Femur (tissue), 1 donor: ENCODE measurements at places on chromosomes 12 and 14.

- no peak for DNase-seq
These were observed 4.3 kb upstream of the IL26 start for GRCh38 chr12:68229956-68230355.

DNA sequence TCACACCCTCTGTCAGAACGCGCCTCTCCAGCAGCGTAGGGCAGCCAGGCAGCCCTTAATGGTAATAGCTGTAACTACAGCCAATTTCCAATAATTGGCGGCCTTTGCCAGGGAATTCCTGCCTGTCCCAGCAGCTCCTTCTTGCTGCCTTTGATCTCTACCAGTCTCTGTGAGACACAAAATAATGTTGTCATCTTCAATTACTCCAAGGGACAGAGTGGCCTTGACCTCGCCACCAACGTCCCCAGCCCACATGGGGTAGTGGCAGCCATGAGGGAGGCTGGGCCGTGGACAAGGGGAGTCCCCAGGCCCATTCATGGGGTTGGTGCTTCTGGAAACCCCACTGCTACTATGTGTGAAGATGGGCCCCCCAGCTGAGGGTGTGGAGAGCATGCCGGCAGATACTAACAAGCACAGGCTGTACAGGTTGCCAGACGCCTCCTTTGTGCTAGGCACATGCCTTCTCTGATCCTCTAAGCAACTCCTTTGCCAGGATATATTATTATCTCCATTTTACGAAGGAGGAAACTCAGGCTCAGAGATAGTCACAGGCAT lies 17.4 kb upstream of the CLMN start:
- DNase-seq = no peak

- DNase-seq = no peak
These were observed 333.5 kb downstream of the NAV3 start for GRCh38 chr12:78164154-78164553.

GRCh38 chr14:101118746-101119591 lies 215.4 kb upstream of the RTL1 start:
- peak; percentile 43 for DNase-seq

- DNase-seq = no peak
These were observed 83.7 kb downstream of the DPF3 start for GRCh38 chr14:72810201-72810600.

DNA sequence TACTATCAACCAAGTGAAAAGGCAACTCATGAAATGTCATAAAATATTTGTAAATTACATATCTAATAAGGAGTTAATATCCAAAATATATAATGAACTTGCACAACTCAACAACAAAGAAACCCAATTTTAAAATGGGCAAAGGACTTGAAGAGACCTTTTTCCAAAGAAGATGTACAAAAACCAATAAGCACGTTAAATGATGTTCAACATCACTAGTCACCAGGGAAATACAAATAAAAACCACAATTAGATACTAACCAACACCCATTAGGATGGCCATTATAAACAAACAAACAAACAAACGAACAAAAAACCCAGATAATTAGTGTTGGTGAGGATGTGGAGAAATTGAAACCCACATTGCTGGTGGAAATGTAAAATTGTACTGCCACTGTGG lies 92.3 kb upstream of the ARID2 start:
- DNase-seq = no peak

GRCh38 chr14:64945431-64946178 lies 3.1 kb upstream of the GPX2 start:
- no peak for DNase-seq

- DNase-seq = peak; percentile 40
These were observed 6.5 kb downstream of the KRT85 start for GRCh38 chr12:52360663-52361271.

- no peak for DNase-seq
These were observed 20.2 kb upstream of the PPP1R13B start for GRCh38 chr14:103867523-103867953.

GRCh38 chr12:76069339-76069738 lies 15.1 kb downstream of the NAP1L1 start:
- DNase-seq = no peak

DNA sequence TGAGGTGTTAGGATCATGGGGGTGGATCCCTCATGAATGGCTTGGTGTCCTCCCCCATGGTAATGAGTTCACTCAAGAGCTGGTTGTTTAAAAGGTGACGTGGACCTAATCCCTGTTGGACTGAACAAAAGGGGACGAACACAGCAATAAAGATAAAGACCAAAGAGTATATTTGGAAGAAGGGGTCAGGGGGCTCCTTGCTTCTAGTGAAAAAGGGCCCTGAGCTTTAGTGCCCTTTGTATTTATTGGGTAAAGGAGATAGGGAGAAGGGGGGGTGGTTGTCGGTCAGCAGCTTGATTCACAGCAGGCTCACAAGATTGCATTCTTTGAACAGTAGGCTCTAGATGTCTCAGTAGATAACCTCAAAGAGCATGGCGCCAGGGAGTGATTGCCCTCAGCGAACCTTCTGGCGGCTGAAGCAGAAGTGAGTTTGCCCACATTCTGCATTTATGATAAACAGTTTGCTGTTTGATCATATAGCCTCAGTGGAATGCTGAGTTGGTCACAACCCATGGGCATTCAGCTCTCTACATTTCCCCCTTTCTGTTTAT lies 25.9 kb upstream of the MAPKAPK5 start:
- DNase-seq = no peak

- DNase-seq = no peak
These were observed 9.3 kb downstream of the PAPLN start for GRCh38 chr14:73246387-73247150.

DNA sequence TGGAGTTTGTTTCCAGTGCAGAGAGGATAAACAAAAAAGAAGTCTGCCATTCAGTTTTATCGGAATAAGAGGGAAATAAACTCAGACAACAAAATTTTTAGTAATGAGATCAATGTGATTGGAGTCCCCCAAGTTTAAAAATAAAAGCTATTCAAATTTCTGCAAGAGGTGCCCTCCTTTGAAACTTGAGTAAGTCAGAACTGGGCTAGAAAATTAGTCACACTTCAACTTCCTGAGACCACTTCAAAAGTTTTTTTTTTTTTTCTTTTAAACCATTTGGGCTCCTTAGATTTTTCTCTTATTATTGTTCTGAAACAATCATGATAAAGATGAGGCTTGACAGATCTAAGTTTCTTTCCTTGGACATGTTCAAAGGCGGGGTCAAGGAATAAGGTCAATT lies 3.2 kb downstream of the DACT1 start:
- no peak for DNase-seq

DNA sequence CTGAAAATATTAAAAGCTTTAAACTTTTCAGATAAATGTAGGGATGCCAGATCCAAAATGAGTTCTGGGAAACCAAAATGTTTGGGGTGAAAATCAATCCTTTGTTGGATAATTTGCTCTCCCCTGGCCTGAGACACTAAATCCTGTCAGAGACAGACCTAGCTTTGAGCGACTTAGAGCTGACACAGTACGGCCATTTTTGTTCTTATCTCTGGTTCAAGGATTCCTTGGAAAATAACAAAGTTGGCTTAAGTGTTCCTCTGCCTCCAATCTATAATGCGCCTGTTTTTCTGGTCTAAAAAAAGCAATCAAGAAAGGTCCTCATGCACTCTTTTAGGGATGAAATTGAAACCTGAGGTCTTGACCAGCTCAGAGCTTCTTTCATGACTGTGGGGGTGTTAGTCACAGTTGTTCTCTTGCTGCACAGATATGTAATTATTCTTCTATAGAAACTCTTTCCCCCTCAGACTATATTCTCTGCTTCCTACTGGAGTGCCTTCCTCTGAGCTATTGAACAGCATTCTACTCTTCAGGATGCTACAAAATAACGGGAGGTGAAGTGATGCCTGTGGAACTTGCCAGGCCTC lies 52.3 kb upstream of the EGLN3 start:
- no peak for DNase-seq

DNA sequence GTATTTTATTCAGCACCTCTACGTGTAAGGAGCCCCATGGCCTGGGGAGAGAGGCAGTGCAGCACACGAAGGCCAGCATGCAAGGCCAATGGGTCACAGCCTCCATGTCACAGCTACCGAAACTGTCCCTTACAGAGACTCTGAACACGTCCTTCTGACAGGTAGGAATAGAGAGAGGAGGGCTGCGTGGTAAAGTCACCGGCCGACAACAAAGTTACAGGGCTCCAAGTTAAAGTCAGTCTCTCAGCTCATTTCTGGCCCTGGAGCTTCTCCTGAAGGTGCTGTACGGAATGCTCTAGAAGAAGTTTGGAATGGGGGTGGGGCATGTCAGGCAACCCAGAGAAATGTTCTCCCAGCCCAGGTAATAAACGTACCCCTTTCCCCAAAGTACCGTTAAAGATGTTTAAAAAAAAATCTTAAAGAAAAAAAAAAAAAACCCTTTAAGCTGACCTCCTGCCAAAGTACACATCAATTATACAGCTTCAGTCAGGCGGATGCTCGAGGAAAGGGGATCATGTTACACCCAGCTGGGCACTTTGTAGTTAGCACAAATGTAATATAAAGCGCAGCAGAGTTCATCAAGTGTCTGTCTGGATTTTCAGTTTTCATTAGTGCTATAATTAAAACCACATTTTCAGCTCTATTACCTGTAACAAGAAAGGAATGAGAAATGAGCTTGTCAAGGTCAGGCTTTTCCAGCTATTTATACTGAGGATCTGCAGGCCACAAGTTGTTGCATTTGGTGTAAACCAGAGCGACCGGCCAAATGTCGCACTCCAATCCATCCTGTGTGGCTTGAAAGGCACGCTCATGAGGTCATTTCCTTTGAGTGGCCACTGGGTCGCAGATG lies 53.3 kb upstream of the CDKN3 start:
- no peak for DNase-seq

- no peak for DNase-seq
These were observed 134.2 kb downstream of the NTF3 start for GRCh38 chr12:5565933-5566599.

- no peak for DNase-seq
These were observed 83.1 kb upstream of the TSPAN8 start for GRCh38 chr12:71240946-71241345.

- no peak for DNase-seq
These were observed 20.1 kb upstream of the RIN3 start for GRCh38 chr14:92493492-92493891.

DNA sequence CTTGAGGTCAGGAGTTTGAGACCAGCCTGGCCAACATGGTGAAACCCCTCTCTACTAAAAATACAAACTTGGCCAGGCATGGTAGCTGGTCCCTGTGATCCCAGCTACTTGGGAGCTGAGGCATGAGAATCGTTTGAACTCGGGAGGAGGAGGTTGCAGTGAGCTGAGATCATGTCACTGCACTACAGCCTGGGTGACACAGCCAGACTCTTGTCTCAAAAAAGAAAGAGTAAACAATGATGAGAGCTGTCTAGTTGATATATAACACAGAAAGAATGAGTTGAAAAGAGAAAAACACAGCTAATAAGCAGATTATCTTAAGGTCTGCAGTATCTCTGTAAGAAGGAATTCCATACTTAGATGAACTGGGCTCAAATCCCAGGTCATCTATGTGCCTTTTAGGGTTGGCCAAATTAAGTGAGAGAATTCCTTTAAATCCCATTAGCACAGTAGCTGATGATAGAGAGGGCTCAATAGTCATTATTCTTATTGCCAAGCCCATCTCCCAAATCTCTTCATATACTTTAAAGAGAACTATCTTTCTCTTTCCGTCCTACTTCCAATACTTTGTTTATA lies 31.1 kb upstream of the STRAP start:
- DNase-seq = no peak

DNA sequence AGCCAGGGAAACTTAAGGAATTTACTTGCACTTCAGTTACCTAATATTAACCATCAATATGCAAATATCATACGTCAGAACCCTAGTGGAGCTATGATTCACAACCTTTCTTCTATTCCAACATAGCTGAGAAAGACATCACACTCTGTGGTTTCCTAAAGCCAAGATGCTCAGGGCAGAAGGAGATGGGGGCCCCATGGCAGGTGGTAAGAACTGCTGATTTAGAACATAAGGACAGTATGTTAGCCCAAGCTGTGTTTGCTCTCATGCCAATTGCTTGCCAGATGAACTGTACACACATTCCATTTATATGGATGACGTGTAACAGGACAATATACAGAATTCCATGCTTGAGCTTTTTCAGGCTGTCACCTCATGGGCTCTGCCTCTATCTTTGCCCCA lies 34.6 kb downstream of the HECTD4 start:
- DNase-seq = peak; percentile 24

DNA sequence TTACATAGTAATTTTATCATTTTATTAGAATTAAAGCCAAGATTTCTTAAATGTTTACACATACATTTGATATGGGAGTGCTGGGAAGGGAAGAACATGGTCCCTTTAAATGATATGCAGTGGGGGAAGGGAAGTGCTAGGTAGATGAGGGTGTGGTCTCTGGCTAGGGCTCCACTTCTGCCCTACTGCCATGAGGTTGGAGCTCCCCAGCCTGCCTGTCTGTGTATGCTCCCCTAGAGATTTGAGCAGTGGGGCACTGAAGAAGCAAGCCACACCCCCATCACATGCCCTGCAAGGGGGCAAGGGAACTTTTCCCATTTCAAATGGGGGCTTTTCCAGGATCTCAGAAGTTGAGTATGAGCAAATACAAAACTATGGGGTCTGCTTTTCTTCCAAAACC lies 25.5 kb downstream of the CLECL1 start:
- DNase-seq = no peak

- no peak for DNase-seq
These were observed 133.6 kb upstream of the SSTR1 start for GRCh38 chr14:38074081-38074480.

GRCh38 chr12:68462803-68463202 lies 130.6 kb upstream of the MDM1 start:
- DNase-seq = no peak

DNA sequence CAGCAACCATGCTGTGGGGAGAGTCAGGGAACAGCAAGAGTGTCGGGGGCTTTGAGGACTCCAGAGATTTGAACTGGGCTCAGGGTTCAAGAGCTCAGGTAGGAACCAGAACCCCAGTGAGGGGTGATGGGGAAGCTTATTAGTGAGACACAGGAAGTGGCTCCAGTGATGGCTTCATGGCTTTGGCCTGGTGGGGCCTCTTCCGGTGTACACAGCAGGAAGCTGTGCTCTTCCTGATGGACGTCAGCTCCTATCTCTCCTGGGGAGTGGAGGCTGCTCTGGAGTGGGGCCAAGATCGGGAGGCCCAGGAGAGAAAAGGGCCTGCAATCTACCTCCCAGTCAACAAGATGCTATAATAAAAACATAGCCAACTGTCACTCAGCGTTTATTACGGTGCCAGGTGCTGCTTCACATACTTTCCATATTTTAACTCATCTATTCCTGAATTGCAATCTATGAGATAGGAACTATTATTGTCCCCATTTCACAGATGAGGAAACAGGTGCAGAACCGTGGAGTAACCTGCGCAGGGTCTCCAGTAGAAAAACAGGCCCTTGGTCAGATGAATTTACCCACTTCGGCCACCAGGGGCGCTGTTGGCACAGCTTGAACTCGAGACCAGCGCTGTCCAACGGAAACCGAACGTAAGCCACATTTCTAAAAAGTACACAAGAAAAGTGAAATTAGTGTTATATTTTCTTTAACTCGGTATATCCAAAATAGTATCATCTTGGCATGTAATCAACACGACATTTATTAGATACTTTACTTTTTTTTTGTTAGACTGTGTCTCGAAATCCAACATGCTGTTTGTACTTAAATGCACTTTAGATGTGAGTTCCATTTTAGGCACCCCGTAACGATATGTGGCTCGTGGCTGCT lies 63.6 kb upstream of the DLK1 start:
- DNase-seq = peak; percentile 86

- no peak for DNase-seq
These were observed 77.9 kb downstream of the SPATA7 start for GRCh38 chr14:88463318-88463717.
